Stimulated activated CD8-positive, alpha-beta memory T cell treated with anti-CD3 and anti-CD28 coated beads, Interleukin-7, amount 100 ng/mL, for 1 hour (primary cell): ENCODE measurements at places on chromosomes 12 and 14.

DNA sequence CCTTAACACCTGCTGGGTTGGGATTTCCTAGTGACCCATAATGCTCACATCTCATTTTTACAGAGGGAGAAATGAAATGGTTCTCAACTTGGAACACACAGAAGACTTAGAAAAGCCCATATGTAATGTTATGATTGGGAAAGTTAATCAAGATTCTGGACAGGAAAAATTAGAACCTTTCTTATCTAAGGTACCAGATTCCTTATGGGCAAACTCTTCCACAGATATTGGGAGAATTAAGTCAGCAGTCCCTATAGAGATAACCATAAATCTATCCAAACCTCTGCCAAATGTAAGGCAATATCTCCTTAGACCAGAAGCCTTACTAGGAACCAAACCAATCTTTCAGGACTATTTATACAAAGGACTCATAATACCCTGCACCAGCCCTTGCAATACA lies 13.9 kb upstream of the PSMC1 start:
- DNase-seq, result no peak

GRCh38 chr14:76096257-76096656 lies 55.5 kb upstream of the GPATCH2L start:
- DNase-seq, result no peak

DNA sequence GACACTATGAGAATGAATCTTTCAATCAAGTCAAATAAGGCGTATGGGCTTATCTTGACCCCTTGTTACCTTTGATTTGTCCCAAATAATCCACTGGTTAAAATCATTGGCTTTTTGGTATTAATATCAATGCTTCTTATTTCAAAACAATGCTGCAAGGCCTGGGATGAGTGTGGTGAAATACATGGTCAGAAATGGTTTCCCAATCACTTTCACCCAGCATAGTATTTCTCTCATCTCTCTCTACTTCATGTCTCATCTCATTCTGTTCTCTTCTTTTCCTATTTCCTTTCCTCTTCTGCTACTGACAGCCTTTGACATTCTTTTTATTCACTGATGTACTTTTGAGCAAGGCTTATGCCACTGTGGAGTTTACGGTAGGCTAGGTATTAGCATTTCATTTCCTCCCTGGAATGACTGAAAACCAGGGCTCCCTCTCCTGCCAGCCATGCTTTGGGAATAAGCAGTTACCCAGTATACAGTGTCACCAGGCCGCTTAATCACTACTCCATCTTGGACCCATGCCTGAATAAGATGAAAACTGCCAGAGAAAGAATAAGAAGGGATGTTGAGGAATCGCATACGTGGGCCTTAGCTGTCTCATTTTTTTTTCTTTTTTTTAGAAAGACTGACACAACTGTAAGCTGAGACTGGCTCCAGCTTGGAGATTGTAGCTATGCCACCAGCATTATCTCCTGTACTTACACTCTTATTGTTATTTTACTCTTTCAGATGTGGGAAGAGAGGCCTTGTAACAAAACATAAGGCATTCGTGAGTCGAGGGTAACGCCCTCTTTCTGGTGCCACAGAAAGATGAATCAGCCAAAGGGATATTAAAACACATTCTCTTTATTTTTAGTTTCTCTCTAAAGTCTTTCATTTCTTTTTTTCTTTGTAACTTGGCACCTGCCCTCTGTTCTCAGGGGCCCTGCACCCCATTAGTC lies 53.5 kb downstream of the IGF1 start:
- DNase-seq, result no peak

DNA sequence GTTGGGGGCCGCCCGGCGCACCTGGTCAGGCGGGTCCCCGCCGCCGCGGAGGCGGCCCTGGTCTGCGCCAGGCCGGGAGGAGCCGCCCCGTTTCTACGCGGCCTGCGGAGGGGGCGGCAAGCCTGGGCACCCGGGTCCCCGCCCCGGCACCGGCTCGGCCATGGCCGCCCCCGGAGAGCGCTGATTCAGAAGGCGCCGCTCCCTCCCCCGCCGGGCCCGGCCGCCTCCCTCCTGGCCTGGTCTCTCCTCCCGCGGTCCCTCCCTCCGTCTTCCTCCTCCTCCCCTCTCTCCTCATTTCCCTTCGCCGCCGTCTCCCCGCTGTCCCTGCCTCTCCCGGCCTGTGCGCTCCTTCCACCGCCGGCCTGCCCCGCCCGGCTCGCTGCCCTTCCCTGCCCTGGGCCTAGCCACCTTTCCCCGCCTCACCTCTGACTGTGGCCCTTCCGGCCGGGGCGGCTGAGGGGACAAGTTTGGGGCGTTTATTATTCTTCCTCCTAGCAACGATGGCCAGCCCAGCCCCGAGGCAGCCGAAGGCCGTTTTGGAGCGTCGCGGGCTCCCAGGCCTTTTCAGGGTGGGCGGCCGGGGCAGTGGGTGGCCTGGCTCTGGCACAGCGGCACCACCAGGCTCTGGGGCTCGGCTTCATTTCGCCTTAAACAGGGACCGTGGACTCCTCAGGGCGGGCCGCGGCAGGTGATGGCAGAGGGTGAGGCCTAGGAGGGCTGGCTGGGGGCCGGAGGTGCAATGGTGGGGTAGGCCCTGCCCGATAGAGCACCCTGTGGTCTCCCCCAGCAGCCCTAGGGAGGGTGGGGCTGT lies 768 bp downstream of the CEP170B start:
- DNase-seq, result no peak

DNA sequence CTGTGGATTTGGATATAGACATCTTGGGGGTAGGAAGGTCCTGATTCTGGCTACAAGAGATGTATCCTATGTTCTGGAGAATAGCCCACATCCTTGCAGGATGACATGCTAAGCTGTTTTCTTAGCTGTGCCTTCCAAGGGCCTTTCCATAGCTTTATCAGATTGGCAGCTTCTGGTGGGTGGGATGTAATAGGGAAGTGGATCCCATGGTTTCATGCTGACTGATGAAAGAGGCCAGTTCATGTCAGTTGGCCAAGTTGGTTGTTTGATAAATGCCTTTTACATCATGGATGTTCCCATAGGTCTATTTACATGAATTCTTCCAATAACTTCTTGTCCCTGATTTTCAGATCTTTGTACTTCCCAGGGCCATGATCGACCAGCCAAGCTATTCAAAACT lies 169.1 kb upstream of the RMST start:
- no peak for DNase-seq

- no peak for DNase-seq
Measured at GRCh38 chr12:57850854-57851430, 4.4 kb upstream of the CTDSP2 start.
